Activated CD8-positive, alpha-beta memory T cell treated with anti-CD3 and anti-CD28 coated beads, Interleukin-2, amount 50 U/mL, for 4 hours (primary cell): ENCODE measurements at places on chromosomes 2 and 18.
A peak's percentile ranks its signal among the peaks of the same experiment; 100 is the strongest.

- no peak for DNase-seq
Measured at GRCh38 chr2:96353032-96353561, 17.5 kb downstream of the NCAPH start.

DNA sequence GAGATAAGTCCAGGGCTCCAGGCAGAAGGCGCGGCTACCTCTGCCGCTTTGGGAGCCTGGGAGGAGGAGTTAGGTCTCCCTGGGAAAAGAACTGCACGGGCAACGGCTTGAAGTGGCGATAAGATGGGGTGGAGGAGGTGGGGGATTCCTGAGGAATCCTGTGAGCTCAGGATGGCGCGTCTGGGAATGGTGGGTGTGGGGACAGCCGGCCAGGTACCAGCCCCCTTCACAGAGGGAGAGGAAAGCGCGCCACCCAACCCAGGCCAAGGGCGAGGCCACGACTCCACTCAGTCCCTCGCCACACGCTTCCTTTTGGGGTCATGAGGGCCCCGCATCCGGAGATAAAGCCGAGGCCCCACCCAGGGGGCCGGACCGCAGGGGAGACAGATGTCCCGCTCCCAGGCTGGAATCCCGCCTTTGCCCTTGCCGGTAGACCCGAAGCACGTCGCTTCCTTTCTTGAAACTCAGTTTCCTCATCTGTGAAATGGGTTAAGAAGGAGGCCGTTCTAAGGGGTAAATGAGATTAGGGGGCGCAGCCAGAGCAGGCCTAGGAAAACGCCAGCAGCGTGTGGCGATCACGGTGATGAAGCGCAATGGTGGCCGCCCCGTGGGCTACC, 1.7 kb upstream of the CTDSP1 start:
- no peak for DNase-seq

- DNase-seq: no peak
Measured at GRCh38 chr18:38459131-38459994, 893.8 kb upstream of the CELF4 start.

DNA sequence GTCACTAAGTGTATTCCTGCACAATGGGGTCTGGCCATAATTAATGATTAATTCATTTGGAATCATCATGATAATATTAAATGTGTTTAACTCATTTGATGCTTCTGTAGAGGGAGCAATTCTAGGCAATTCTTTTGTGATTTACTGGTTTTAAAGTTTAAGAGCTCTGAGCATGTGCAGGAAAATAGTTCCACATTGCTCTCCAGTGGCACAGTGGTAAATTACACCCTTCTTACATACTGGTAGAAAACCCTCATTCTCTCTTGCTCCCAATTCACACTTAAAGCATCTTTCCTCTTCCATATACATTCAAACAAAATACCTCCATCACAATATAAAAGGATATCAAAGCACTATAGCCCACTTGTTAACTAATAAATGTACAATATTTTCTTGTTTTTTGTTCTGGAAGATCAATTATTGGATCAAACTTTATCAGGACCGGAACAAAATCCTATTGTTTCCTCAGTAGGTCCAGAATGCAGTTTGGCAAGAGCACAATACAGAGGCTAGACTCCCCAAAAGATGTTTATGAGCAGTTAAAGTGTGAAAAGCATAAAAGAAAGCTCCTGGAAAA, 844.3 kb downstream of the MBD2 start:
- no peak for DNase-seq

DNA sequence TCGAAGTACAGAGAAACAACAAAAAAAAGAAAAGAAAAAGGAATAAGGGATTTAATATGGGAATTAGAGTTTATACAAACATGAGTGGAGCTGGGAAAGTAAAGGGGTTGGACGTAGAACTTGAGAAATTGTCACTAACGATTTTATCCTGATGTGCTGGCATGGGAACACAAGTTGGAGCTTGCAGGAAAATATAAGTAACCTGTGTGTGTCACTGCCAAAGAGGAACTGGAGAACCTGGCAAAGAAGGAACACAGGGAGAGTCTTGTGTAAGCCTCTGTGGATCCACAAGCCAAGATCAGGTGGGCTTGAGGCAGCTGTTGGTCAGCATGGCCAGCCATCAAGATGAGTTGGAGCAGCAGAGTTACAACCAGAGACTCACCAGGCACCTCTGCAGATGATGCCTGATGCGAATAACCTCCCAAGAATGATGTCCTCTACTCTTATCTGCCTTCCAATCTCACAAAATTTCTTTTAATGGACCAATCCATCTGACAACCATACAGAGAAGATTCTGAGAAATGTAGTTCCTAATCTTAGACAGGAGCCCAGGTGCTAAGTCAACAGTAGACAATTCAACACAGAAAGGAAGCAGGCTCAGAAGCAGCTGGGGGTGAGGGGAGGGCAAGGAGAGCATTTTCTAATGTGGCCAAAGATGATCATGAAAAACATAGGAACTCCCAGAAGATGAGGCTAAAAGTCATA, 77.0 kb upstream of the SPOPL start:
- DNase-seq: no peak

DNA sequence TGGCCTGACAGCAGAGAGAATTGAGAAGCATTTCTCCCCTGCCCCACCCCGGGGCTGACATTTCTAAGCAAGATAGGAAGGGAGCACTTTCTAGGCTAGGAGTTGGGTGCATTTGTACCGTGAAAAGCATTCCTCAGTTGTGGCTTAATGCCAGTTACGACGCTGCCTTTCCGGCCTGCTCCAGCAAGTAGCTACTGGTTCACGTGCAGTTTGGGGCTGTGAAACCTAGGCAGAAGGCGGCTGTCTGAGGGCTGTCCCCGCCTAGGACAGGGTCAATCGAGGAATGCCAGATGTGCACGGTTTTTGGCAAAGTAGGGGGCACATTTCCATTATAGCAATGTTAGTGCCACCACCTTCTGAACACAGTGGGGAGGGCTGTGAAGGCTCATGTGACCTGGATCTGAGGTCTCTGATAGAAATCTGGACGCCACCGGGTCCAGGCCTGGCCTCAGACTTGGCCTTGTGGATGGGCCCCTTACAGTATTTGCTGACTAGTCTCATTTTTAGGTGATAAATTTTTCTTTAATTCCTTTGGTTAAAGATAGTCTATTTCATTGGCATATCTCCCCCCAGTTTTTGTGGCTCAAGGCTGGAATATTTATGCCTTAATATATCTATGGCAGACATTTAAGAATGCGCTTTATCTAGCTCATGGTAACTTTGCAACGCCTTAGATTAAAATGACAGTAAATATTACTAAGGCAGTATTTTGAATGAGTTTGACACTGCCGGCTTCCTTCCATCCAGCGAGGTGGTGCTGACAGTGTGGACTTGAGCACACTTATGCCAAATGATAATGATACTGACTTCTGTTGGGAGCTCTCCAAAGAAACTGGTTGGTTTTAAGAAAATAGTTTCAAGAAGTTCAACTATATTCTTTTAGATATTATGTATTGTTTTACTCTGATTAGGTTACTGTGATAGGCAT, 78.7 kb downstream of the LPIN1 start:
- no peak for DNase-seq

GRCh38 chr2:20067992-20068584, 16.7 kb upstream of the LAPTM4A start:
- DNase-seq: no peak

GRCh38 chr2:236939271-236939670, 146.4 kb upstream of the COPS8 start:
- DNase-seq: no peak

- no peak for DNase-seq
Measured at GRCh38 chr18:74368901-74369705, 53.5 kb downstream of the C18orf63 start.

DNA sequence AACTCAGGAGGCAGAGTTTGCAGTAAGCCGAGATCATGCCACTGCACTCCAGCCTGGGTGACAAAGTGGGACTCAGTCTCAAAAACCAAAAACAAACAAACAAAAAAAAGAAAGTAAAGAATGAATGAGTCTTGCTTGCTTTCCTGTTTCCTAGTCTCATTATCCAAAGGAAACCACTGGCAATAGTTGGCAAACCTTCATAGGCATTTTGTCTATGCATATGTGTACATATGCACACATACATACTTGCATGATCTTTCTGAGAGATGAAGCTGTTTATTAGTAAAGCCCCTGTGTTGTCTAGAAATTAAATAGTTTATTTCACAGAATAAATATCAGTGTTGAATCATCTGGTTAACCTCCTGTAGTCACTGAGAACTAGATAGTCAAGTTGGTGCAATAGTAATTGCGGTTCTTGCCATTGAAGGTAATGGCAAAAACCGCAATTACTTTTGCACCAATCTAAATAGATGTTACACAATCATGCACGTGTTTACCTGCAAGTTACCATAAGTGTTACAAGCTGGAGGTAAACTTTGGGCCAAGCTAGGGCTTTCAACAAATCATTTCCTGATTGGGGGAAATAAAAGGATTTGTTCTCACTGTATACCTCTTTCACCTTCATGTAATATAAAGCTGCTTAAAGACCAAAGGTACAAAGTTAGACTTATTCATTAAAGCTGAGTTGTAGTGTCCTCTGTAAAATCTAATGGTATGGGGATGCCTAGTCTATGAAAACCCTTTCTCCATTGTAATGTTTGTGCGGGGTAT, 24.7 kb downstream of the SLC20A1 start:
- no peak for DNase-seq

GRCh38 chr2:43737097-43737854, 36.6 kb upstream of the DYNC2LI1 start:
- DNase-seq: no peak

DNA sequence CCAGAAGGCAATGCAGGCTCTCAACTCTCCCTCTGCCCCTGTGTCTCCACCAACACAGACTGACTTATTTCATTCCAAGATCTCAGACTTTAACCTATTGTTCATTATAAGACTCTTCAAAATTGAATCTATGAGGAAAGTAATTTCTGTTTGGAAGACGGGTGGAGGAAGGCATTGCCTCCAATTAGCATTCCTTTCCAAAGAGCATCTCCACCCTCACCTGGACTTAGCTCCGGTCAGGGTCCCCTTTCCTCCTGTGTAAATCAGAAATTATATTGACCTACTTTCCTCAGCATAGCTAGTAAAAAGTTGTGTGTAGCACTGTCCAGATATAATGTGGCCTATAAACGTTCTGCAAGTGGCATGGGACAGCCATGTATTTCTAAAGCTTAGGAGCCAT, 230.4 kb upstream of the ACVR2A start:
- no peak for DNase-seq

DNA sequence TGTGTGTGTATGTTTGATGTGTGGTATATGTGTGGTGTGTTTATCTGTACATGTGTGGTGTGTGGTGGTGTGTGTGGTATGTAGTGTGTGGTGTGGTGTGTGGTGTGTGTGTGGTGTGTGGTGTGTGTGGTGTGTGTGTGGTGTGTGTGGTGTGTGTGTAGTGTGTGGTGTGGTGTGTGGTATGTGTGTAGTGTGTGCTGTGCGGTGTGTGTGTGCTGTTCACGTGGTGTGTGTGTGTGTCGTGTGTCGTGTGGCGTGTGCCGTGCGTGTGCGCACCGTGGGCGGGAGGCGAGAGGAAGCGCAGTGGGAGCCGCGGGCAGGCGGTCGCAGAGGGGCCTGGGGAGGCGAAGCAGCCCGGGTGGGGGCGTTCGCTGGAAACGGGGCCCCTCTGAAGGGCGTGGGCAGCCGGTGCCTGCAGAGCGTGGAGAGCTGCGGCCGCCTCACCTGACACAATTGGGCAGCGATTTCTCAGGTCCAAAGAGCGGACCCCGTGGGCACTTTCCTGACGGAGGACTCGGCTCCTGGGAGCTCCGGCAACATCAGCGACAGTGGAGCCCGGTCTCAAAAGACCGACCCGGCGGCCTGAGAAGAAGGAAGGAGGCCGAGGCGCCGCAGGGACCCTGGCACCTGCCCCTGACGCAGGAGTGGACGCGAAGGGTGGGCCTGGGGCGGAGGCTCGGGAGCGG, 741.1 kb upstream of the SALL3 start:
- no peak for DNase-seq

DNA sequence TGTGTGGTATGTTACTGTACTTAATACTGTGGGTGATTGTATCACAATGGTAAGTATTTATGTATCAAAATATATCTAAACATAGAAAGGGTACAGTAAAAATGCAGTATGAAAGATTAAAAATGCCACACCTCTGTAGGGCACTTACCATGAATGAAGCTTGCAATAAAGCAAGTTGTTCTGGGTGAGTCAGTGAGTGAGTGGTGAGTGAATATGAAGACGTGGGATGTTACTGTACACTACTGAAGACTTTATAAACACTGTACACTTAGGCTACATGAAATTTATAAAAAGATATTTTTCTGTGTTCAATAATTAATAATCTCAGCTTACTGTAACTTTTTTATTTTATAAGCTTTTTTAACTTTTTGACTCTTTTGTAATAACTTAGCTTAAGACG, 1162.4 kb upstream of the NRXN1 start:
- no peak for DNase-seq

- no peak for DNase-seq
Measured at GRCh38 chr2:171902840-171903420, 8.9 kb upstream of the SLC25A12 start.

- no peak for DNase-seq
Measured at GRCh38 chr18:25898965-25899364, 191.4 kb downstream of the SS18 start.

- no peak for DNase-seq
Measured at GRCh38 chr2:239959059-239959971, 65.8 kb downstream of the NDUFA10 start.

DNA sequence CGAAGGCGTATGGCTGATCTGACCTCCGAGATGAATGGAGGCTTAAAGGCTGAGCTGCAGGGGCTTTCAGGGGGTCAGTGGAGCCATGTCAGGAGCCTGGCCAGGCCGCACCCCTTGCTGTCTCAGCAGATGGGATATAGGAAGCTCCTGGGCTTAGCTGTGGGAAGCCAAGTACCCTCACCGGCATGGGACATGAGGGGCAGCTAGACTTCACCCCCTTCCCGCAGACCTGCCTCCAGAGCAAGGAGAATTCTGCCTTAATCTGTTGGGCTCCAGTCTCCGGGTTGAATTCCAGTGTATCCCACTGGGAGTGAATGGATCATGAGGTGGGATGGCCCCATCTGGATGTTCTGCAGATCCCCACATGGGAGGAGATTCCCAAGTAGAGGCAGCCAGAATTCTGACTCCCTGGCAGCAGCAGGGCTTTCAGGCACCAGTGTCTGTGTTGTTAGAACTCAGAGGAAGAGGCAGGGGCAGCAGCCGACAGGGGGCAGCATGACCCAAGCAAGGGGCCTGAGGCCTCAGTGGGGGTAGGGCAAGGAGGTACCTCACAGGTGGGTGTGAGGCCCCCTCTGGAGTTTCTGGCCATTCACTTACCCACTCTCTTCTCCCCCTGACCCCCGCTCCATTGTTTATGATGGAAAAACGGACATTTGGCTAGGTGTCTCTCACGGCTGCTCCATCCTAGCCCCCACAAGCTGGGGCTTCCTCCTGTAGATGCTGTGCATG, 19.1 kb downstream of the CAPG start:
- DNase-seq: peak; percentile 80
